ENCODE measurements at places on chromosomes 2 and 18. TPM values are rescaled to one million over a fixed set of nuclear protein-coding genes. Genes with fewer than 3 reads are reported as not detected.

- DNase-seq = no peak
Observed at GRCh38 chr18:2303517-2304238, 267.6 kb downstream of the METTL4 start.

DNA sequence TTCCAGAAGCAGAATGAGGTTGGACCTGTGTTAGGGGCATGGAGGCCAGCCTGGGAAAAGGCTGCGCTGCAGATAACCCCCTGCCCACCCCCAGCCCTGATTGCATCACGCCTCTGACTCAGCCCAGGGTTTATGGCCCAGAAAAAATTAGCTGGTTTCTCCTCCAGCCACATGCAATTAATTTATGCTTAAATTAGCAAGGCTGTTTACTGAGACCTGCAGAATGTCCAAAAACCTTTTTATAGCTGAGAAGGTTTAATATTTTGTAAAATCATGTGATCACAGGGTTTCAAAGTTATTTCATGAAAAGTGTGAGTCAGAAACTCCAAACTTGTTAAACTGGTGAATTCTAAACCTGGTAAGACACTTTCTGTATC, 123.1 kb upstream of the HDAC4 start:
- no peak for DNase-seq

GRCh38 chr2:157155992-157156391, 101.5 kb upstream of the GALNT5 start:
- no peak for DNase-seq

DNA sequence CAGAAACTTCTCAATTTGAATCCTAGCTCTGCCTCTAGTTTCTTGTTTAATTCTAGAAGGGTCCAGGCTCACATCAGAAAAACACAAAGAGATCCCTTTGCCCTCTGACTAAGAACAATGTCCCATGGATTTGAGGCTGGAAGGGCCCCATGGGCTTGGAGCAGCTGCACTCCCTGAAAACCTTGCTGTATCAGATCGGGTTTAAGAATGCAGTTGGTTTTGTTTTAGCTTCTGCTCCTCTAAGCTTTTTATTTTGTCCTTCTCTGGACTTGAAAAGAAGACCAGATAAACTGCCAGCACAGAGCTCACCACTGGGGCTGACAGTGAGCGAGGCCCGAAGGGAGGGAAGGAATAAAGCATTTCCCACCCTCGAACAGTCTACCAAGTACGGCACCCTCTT, 69.2 kb upstream of the WIPF1 start:
- no peak for DNase-seq

GRCh38 chr18:8140841-8141501, 468.3 kb upstream of the RAB12 start:
- DNase-seq = no peak

HRH4 gene
- total RNA-seq = not detected

- no peak for DNase-seq
Observed at GRCh38 chr2:104793966-104794365, 59.9 kb upstream of the POU3F3 start.

DNA sequence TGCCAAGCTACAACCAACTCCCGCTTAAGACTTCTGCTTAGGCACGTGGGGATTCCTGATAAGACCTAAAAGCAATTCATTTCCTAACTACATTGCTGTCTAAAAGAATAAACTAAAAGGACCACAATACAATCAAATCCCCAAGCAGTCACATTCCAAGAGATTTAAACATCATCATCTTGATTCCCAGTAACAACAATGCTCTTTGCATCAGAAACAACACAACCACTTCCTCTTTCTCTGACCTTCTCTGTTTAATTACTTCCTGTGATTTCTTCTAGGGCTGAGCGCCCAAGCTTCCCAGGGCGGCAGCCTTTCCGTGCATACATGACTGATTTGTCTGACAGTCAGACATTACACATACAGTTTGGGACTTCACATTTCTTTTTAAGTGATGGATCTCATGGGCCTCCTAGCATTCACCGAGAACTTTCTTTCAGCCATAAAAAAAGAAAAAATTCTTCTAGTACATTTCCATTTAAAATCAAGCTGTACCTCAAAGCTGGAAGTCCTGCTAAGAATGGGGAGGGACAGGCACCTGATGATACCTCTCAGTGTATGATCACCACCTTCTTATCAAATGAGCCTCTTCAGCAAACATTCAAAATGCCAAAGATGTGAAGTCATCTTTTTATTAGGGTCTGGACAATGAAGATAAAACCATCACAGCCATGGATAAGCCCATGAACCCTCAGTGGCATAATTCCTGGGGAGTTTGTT, 11.5 kb downstream of the SPRED2 start:
- DNase-seq = no peak

DNA sequence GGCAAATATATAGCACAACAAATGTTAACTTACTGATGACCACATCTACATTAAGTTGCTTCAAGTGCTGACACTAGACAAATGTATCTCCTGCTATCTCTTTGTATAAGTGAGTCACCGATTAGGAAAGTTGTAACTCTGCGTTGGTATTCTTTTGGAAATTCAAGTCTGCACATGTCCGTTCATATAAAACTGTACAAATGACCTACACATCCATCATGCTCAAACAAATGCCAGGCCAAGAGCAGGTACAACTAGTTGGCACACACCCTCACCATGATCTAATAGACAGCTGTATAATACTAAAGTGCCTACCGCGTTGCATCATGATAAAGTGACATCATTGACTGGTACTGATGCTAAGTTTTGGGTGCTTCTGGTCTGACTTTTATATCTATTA, 141.1 kb downstream of the RBMS1 start:
- DNase-seq = peak; percentile 55

RAPGEF4 gene
- 18.6 TPM for total RNA-seq

CCL20 gene
- total RNA-seq = 2.3 TPM

- no peak for DNase-seq
Observed at GRCh38 chr2:134087371-134087921, 166.4 kb upstream of the MGAT5 start.

GRCh38 chr2:30127016-30127893, 19.6 kb upstream of the YPEL5 start:
- no peak for DNase-seq

DNA sequence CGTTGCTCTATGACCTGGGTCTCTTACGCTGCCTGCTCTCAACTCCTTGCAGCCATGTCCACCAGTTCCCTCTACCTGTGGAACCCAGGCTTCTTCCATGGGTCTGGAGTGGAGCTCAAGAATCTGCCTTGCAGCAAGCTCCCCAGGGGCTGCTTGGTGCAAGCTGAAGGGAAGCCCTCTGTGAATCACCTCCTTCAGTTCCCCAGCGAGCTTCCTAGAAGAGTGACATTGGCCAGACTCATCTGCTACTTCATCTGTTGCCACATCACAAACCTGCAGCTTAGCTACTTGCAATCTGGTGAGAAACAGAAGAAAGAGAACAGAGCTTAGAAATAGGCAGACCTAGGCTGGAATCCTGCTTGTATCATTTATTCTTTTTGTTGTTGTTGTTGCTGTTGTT, 9.8 kb upstream of the EFR3B start:
- DNase-seq = no peak

GRCh38 chr2:17646838-17647701, 106.5 kb downstream of the SMC6 start:
- no peak for DNase-seq

OTOF gene
- total RNA-seq = 0.29 TPM

- DNase-seq = no peak
Observed at GRCh38 chr2:182228073-182228473, 198.8 kb downstream of the PDE1A start.

PCBP1 gene
- total RNA-seq = 284 TPM

- no peak for DNase-seq
Observed at GRCh38 chr2:109177635-109178034, 48.6 kb downstream of the SH3RF3 start.

DNA sequence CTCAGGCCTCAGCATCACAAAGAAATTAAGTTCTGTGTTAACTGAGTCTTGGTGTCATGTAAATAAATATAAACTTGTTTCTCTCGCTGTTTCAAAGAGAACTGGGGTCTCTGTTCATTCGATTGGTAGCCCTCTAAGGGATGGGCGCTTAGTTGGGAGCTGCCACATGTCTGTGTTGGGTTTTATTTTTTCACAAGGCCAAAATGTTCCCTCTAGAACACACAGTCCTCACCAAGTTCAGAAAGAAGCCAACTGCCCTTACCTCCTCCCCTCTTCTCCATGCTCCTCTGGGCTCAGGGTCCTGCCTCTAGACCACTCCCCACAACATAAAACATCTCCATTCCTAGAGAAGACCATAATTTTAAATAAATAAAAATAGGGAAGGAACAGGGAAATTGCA, 490.9 kb downstream of the TNS1 start:
- no peak for DNase-seq

PTPRN gene
- total RNA-seq = not detected

GRCh38 chr2:46854260-46854659, 61.3 kb downstream of the MCFD2 start:
- DNase-seq = no peak

TTC27 gene
- total RNA-seq = 29.4 TPM

- DNase-seq = no peak
Observed at GRCh38 chr18:60448487-60449267, 76.1 kb upstream of the MC4R start.

DNA sequence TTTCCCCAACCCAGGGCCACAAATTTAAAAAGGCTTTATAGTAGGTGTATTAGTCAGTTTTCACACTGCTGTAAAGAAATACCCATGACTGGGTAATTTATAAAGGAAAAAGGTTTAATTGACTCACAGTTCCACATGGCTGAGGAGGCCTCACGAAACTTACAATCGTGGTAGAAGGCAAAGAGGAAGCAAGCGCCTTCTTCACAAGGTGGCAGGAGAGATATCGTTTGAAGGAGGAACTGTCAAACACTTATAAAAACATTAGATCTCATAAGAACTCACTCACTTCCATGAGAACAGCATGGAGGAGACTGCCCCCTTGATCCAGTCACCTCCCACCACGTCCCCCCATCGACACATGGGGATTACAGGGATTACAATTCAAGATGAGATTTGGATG, 70.4 kb downstream of the FECH start:
- DNase-seq = no peak

DNA sequence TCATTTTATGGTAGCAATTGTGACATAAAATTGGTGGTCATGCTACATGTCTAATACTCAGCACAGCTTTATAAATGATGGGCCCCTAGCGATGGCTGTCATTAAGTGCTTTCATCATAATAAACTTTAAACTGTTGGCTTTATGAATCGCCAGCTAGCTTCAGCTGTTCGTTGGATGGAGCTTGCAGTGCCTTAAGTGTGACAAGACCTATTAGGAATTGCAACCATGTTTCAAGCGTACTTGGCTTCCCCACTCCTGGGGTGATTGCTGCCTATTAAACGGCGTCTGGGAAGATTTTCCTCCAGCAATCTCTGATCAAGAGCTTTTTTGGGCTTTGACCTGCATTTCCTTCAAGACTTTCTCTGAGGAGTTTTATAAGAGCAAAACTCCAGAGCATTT, 164.5 kb upstream of the SIX3 start:
- no peak for DNase-seq

- DNase-seq = no peak
Observed at GRCh38 chr18:63145851-63146555, 173.6 kb downstream of the BCL2 start.

DNA sequence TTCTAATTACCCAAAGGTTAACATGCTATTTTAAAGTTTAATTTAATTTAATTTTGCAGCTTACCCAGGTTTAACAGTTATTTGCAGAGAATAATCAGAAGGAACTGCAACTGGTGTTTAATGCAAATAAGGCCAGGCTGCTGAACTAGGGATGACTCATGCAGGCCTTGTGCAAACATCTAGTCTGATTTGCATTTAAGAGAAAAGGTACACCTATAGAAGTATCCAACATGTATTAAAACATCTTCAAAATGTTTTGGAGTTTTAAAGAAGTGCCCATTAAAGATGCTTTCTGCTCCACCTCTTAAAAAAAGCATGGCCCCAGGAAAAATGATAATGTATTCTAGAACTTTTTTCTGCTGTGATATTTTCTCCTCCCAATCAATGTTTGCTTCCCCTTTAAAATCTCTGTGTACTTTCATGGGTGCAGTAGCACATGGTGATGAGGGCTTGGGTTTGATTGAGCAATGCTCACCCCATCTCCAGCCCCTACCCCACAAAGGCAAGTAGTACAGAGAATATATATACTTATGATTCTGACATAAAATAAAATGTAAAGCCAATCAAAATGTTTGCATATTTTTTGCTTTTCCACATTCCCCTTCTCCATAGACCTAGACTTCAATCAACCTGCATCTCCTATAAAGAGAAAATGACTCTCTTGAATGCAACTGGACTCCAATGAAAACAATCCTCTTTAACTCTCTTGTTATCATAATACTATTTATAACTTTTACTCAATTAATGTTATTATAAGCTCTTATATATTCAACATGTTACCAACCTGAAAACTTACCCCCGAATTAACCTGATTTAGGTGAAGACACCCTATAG, 54.1 kb downstream of the ATP8B1 start:
- no peak for DNase-seq

GRCh38 chr2:67389286-67389685, 7.8 kb upstream of the ETAA1 start:
- no peak for DNase-seq

TMEM237 gene
- 23.6 TPM for total RNA-seq

CNTNAP5 gene
- total RNA-seq = 1.5 TPM

- no peak for DNase-seq
Observed at GRCh38 chr2:48668992-48669391, 51.3 kb downstream of the GTF2A1L start.

DNA sequence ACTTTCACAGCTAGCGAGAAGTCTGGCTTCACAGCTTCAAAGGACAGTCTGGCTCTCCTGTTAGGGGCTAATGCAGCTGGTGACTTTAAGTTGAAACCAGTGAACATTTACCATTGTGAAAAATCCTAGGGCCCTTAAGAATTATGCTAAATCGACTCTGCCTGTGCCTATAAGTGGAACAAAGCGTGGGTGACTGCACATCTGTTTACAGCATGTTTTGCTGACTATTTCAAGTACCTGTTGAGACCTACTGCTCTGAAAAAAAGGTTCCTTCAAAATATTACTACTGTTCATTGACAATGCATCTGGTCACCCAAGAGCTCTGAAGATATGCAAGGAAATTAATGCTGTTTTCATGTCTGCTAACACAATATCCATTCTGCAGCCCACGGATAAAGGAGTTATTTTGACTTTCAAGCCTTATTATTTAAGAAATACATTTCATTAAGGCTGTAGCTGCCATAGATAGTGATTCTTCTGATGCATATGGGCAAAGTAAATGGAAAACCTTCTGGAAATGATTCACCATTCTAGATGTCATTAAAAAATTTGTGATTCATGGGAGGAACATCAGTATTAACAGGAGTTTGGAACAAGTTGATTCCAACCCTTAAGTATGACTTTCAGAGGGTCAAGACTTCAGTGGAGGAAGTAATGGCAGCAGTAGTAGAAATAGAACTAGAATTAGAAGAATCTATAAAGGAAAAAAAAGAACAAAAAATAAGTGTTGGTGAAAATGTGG, 48.9 kb downstream of the POLR1A start:
- DNase-seq = no peak

- no peak for DNase-seq
Observed at GRCh38 chr2:191950132-191950874, 103.4 kb upstream of the CAVIN2 start.

- no peak for DNase-seq
Observed at GRCh38 chr2:96317584-96317997, 7.5 kb upstream of the ITPRIPL1 start.

GRCh38 chr2:3212984-3213383, 164.6 kb downstream of the EIPR1 start:
- no peak for DNase-seq

Data from ureter (tissue), 1 donor.